Stimulated activated CD8-positive, alpha-beta memory T cell treated with anti-CD3 and anti-CD28 coated beads, Interleukin-4, amount 100 ng/mL, for 24 hours (primary cell): ENCODE measurements at places on chromosomes 3 and 15.

DNA sequence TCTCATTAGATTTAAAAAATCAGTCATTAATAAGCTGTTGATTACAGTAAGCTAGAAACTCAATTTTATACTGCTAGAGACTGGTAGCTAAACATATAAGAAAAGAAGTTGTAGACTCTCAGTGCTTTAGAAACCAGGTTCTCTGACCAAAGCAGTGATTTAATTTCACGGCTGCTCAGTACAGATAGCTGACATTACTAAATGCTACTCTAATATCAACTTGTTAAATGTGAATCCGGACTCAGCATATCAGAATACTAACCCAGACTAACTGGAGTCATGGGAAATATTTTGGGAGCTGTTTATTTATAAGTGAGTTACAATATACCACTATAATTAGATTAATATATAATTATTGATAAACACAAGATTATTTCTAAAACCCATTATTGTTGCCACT lies 80.4 kb downstream of the NEDD4 start:
- no peak for DNase-seq

DNA sequence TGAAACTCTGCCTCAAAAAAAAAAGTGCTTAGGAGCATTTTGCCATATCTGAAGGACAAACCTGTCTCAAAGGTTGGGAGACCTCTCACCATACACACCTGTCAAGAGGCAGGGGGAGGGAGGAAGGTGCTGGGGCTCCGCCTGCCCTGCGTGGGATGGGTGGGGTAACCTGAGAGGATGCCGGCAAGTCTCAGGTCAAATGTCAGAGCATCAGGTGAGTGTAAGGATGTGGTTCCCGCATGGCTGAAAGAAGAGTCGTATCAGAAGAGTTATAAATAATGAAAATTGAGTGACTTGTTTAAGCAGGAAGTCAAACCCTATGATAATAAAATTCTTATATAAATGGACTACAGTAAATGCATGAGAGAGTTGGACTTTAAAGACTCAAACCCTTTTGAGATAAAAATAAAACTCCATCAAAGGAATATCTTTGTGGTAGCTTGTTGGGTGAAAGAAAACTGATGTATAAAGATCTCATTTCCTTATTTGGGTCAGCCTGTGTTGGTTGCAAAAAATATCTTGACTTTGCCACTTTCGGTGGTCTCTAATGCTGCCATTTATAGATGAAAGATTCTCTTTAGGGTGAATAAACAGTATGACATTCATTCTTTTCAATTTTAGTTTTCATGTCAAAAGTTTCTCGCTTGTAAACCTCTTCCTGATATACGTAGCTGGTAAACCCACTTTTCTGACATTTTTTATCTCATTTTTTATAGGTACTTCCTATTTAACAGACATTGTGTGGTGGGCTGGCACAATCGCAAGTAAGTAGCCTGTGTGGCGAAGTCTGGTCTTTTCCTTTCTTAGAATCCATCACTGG lies 23.8 kb downstream of the NIPA1 start:
- no peak for DNase-seq

DNA sequence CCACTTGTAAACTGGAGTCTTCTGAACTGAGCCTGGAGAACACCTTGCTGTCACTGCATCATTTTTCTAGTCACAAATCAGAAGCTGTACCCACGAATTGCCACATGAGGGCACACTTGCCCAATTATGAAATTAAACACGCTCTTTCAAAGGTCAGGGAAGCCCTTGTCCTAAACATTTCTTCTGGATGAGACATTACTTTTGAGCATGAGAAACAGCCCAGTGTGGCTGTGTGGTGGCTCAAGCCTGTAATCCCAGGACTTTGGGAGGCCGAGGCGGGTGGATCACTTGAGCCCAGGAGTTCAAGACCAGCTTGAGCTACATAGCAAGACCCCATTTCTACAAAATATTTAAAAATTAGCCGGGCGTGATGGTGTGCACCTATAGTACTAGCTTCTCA lies 27.5 kb upstream of the CFAP161 start:
- peak; percentile 14 for DNase-seq

- no peak for DNase-seq
Measured at GRCh38 chr3:157533298-157534070, 30.3 kb upstream of the VEPH1 start.

- no peak for DNase-seq
Measured at GRCh38 chr3:37096288-37096687, 78.1 kb downstream of the LRRFIP2 start.

- no peak for DNase-seq
Measured at GRCh38 chr15:100940767-100941379, 21.7 kb downstream of the LRRK1 start.

DNA sequence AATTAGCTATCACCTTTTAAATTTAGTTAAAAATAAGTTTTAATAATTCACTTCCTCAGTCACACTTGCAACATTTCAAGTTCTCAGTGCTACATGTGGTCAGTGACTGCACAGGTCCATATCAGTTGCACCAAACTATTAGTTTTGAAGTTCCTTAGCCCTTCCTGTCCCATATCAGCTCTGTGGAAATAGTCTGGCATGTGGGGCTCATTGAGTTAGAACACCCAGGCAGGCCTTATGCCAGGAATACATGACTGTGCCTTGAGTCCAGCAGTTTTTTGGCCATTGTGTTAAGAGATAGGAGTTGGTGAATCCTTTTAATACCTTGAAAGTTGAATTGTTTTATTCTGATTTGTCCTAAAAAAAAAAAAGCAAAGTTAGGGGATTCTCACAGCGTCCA lies 153.7 kb upstream of the BFSP2 start:
- DNase-seq: no peak

DNA sequence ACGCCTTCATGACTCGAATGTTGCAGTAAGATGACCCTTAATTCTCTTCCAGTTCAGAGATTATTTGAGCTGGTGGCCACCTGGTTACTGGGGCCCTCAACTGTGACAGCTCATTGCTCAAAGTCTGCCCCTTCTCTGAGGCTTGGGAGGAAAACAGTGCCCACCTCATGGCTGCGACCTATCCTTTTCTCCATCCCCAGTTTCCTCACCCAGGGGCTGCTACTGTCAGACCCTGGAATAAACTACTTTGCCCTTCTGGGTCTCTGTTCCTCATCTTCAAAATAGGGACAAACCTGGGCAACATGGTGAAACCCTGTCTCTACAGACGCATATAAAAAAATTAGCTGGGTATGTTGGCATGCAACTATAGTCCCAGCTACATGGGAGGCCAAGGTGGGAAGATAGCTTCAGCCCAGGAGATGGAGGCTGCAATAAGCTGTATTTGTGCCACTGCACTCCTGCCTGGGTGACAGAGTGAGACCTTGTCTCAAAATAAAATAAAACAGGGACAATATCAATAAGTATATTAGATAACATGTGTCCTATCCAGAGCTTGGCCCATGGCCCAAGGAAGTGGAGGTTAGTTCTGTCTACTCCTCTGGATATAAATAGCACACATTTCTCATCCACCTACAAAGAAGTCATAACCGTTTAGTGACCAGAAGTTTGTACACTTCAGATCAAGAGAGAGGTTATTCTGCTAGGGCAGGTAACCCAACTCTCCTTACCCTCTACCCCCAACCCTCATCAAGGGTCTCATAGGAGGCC lies 2.2 kb upstream of the RASL12 start:
- no peak for DNase-seq
